ENCODE measurements at places on chromosomes 4 and X.
A peak's percentile ranks its signal among the peaks of the same experiment; 100 is the strongest.

DNA sequence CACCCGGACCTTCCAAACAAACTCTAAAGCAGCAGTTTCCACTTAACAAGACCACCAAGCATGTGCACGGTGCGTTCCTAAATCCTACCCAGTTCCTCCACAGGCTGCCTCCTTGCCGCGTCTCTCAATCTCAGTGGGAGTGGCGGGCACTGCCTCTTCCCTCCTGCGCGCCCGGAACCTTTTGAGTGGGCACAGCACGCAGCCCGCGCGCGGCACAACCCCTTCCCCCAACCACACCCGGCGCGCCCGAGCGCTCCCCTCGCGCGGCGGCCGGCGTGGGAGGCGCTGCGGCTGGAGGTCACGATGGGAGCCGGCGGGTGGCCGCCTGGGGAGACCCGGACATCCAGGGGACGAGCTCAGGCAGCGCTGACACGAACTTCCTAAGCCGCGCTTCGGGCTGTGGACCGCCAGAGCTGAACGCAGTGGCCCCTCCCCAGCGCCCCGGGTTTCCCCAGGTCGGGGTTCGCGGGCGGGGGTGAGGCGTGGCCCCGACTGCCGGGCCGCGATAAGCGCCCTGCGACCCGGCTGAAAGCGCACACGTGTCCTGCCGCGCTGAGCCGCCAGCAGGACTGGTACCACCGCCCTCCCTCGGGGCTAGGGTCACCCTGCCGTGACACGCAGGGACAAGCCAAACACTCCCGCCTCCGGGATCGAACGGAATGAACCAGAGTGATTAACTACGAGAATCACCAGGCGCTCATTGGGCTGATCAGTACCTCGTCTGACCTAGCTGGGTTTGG lies at the start of gene ABCG2:
ABCG2 (minus strand) TSS at position 151 of the 740 bp plus-strand sequence. CDS start 18,644 bp downstream, outside the sequence.
- DNase-seq, result peak; percentile 33

DNA sequence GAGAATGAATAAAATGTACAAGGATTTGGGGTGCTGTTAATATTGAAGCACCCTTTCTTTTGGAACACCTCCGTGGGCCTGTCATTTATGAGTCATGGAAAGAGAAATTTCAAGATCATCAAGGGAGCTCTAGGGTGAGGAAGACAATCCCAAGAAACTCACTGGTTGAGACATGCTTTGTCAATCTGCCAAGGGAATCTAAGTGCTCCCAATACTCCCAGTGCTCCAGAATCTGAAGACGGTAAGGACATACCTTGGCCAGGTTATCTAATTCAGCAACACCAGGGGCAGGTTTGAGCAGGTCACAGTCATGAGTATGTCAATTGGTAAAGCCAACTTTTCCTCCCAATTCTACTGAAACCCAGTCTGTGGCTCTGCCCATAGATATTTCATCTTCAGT lies 556.4 kb upstream of the CPEB2 start:
- DNase-seq, result no peak

- no peak for DNase-seq
Measured at GRCh38 chr4:115234405-115235093, 121.1 kb upstream of the NDST4 start.

DNA sequence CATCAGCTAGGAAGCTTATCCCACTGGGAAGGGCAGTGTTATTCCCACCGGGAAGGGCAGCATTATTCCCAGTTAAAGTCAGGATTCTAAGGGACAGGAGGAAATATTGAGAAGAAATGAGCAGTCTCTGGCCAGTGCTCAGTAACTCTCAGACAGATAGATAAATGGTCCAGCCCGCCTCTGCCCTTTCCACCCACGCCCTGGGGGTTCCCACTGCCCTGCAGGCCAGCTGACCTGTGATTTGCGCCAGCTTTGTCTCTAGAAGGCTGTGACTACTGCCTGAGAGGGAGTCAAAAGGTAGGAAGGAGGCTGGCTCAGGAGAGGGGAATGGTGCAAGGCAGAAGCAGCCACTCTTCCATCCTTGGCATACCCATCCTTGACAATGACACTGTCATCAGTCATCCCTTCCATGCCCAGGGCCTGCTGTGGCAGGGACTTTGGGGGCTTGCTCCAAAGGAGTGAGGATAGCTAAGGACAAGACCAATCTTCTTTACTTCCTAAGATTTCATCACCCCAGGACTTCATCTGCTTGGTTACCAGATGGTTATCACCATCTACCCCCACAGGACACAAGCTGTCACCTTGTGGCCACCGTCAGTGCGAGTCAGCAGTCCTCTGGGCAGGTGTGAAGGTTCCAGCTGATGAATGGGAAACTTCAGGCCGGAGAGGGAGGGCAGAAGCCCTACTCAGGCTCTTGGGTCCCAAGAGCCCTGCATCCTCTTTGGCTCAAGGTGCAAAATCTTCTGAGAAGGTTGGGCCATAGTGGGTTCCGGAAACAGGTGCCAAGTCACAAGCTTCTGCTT lies 49.5 kb downstream of the SEPSECS start:
- no peak for DNase-seq

GRCh38 chrX:72366701-72367454 lies 61.2 kb upstream of the CITED1 start:
- no peak for DNase-seq

DNA sequence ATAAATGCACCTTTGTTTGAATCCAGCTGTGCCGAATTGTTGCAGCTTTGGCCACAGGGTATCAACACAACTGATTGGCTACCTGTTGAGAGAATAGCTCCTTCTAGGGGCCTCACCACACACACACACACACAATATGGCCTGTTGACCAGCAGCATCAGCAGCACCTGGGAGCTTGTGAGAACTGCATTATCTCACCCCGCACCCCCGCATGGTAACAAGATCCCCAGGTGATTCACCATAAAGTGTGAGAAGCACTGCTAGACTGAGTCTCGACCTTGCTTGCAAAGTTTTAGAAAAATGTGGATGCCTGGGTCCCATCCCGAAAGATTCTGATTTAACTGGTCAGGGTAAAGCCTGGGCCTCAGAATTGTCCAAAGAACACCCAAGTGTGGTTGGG lies 176.9 kb upstream of the PRPS2 start:
- DNase-seq, result no peak

GRCh38 chrX:129689796-129690195 lies 35.0 kb upstream of the APLN start:
- no peak for DNase-seq

DNA sequence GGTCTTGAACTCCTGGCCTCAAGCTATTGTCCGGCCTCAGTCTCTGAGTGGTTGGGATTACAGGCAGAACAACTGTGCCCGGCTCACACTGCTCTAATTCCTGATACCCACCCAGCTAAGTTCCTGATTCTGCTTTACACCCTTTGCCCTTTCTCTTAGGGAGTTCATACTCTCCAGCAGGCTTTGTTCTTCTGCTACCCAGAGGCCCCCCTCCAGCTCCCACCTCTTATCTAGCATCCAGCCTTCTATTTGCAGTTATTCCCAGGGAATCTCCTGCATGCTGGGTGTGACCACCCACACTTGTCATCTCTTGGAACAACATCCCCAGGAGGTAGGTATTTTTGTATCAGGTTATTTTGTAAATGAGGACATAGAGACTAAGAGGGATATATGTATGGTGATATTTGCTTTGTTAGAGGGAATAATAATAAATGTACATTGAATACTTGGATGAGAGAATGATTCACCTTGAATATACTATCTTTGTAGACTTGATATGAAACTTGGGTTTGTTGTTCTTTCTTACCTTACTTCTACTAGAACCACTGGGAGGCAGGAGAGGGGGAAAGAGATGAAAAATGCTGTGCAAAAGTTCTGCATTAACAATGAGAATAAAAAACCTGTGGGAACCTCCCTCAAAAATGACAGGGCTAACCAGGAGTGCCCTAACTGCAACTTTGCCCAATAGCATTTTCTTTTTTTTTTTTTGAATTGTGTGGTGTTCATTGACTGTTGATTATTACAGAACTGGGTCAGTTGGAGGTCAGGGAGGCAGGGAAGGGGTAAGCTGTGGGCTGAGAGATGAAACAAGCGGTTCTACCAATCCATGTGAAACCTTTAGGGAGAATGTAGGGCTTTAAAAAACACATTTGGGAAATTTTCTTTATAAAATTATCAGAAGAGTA lies 157.4 kb downstream of the SPRY1 start:
- DNase-seq, result no peak

DNA sequence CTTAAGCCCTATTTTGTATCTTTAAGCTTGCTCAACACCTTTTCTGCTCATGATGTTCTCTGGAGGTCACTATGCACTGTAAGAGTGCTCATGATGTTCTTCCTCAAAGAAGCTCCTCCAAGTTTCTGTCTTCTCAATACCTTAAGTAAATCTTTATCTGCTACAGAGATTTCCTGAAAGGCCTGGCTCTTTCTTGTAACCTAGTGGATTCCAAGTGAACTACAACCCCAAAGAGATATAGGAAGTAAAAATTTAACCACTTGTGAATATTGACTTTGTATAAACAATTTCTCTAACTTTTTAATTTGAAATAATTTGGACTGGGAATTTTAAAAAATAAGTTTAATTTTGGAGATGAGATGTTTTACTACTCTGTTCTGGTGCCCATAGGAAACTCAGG lies 39.3 kb upstream of the XK start:
- DNase-seq, result no peak

DNA sequence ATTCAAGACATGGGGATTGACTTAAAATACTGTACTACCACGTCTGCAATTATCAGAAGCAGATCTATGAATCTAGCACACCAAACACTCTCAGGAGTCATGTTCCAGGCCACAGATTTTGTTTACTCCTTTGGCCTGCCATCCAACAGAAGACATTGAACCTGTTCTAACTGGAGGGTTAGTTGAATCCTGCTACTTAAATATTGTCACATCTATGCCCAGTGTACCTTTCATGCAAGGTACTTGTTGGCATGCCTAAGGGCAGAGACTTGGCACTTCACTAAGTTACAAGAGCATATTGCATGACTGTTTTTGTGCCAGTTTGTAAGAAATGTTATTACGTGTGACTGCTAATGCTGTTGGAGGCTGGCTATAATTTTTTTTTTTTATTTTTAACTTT lies 126.9 kb upstream of the BCOR start:
- no peak for DNase-seq

GRCh38 chr4:132958457-132959263 lies 190.4 kb upstream of the PCDH10 start:
- DNase-seq, result no peak

DNA sequence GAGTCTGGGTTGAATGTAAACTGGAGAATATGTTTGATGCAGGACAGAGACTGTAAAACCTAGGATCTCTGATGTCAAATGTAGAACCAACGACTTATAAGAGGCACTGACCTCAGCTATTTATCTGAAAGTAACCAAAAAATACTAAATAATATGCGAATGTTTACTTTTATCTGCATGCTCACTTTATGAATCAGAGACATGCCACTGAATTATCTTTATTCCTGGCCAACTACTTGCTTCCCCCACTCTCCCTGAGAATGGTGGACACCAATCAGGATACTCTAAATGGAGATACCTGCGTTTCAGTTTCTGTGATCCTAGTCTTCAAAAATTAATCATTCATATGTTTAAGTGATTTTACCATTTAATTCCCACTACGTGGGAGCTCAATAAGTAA lies 1038.4 kb upstream of the PABPC4L start:
- DNase-seq, result no peak

DNA sequence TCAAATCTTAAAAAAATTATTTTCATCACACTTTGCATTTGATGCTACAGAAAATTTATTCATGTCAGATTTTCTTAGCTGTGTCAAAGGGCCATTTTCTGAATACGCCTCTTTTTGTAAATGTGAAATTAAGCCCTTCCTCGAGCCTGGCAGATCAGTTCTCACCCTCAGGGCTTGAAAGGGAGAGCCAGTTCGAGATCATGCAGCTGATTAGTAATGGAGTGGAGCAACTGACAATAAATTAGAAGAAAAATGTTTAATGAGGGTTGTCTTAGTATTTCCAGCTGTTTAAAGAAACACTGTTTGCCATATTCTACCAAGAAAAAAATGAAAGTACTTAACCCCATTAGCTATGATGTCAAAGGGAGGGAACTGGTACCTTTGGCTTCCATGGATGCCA lies 28.7 kb downstream of the CC2D2A start:
- no peak for DNase-seq

DNA sequence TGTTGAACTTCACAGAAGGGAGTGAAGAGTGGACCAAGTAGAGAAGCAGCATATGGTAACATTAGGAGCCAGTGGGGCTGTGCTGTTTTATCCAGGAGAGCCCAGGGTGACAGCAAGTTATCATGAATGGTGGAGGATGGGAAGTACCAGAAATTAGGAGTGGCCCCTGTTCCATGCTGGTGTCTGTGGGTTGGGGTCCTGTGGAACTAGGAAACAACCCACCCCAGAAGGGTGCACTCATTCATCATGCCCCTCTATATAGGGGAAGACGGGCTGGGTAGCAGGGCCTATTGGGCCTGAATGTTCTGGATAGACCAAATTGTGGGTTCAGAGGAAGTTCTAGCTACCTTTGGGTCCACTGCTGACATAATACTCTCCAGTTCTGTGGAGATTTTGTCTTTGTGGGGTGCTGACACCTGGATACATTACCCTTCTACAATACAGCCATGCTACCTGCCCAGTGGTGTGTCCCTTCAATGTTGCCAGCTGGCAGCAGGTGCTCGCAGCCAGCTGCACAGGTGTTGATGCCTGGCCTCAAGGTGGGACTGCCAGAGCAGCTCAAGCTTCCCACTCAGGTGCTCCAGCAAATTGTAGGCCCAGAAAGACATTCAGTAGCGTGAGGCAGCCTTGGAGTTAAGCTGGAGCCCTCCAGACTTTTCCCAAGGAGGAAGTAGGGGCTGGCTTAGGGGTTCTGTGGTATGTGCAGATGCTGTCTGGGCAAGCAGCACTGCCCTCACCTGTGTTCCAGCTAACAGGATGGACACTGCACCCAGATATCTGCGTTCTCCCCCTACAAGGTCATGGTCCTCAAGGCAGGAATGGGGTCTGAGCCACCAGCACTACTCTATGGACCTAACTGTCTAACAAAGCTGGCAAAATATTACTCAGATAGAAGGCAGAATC lies 106.5 kb downstream of the NHSL2 start:
- DNase-seq, result no peak

DNA sequence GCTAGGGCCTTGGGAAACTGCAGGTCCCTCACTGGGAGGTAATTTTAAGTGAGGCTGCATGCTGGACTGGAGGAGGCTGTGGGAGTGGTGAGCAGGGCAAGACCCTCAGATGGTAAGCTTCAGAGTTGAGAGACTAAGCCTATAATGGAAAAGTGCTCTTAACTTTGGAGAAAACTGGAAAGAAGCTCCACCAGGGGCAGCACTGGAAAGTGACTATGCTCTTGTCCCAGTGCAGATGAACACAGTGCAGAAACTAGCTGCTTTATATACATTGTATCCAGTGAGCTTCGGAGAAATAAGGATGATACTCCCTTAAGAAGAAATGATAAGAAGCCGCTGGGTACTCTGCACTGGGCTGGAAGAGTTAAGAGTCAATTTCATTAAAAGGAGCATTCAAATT lies 3.2 kb upstream of the MAGEB2 start:
- DNase-seq, result no peak

DNA sequence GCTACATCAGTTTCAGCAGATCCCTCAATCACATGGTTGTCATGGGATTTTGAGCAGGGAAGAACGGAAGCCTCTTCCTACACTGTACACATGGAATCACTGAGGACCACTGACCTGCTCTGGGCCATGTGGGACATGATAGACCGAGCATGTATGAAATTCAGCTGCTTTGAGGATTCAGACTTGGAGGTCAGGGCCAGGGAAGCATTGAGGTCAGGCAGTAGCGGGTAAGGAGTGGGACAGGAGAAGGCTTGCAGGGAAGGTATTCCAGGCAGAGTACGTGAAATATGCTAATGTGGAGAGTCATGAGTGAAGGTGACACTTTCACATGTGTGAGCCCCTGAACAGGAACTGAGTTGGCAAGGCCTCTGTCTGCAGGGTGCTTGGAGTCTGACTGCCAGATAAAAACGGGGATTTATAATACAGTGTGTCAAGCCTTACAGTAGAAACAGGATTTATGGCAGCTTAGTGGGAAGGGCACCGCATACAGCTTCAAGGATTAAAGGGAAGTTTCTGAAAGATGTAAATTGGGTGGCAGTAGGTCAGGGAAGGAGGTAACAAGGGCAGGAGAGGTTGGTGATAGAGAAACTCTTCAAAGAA lies 111.7 kb downstream of the STK32B start:
- no peak for DNase-seq
